ENCODE measurements at places on chromosomes 5 and 9. TPM values are rescaled to one million over a fixed set of nuclear protein-coding genes. Genes with fewer than 3 reads are reported as not detected.

Gene TAF11L10
- total RNA-seq: 1.4 TPM

Gene CD72
- not detected for total RNA-seq

DNA sequence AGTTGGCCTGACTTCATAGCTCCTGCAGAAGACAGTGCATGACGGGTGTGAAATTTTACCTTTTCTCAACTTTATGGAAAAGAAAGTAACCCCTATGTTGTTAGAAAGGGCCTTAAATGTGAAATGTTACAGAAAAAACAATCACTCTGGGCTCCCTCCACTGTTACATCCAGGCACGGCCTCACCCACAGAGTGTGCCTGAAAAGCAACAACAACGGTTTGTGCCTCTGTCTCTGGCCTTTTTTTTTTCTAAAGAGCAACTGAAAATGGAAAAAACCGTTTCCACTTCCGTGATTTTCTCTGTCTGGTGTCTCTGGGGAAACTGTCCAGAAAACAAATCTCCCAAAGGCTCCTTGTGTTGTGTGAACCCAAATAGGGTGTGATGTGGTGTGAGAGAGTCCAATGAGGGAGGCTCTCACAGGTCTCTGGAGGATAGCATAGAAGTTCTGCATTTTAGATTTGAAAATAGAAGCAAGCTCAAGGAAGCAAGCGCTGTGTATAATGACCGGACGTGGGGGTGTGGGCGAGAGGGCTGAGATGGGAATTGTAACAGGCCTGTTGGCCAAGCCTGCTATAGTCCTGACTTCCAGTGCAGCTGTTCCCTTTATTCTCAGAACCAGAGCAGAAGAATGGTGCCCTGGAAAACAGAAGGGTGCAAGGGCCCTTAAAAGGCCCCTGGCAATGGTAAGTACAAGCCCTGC, 221.8 kb upstream of the TUT7 start:
- DNase-seq: no peak
- H3K36me3 ChIP-seq: no peaks in the 10 kb centered on the region
- H3K27me3 ChIP-seq: no peaks in the 10 kb centered on the region
- H3K4me3 ChIP-seq: no peak overlapping the region

- H3K4me1 ChIP-seq: no peaks in the 10 kb centered on the region
- H3K27ac ChIP-seq: no peak overlapping the region
- no peaks in the 10 kb centered on the region for H3K36me3 ChIP-seq
- DNase-seq: peak; percentile 41
These were observed 55.2 kb downstream of the NMUR2 start for GRCh38 chr5:152349683-152350526.

Measured in A673 (cell line).